ENCODE measurements at places on chromosomes 4 and X.

DNA sequence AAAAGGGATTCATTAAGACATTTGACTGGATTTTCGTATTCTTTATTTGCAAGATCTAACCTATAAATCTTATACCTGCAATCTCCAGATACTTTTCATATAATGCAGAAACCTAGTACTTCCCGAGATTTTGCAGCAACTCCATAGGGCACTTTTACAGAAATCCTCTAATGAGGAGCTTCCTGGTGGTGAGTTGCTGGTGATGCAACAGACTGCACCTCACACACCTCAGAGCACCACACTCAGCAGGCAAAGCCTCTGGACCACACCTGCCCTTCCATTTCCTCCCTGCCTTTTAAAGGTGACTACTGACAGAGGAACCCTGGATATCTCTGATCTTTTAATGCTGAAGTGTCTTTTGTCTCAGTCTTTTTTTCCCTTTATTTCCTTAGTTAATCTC is 289.4 kb downstream of the TRAM1L1 start:
- DNase-seq: no peak

DNA sequence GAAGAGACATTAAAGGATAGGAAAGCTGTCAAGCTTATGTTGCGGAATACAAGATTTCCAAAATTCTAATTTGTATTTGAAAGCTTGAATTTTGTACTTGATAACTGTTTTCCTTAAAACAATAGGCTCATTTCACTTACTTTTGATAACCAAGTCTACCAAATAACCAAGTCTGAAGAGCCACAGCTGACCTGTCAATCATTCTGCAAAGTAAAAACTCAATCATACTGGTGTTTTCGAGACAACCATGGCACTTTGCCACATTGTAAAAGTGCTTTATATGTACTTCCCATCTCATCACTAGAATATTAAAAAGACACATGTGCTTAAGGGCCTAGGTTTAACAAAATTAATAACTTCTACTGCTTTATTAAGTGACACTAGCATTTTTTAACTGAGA is 47.9 kb downstream of the LEF1 start:
- no peak for DNase-seq

DNA sequence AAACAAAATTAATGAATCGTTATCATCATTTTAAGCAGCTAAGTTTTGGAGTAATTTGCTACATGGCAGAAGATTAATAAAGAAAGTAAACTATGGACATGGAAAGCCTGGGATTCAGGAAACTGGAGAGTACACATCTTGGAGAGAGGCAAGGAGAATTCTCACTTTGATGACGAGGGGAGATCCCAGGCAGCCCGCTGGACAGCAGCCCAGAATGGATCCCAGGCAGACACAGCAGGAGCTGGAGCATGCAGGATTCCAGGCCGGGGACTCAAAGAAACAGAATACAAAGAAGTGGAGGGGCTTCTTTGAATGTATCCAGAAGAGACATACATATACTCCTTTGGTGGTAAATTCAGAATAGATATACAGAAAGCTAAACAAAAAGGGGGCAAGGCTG is 118.0 kb upstream of the ATP6AP2 start:
- DNase-seq: no peak

GRCh38 chr4:185513489-185514181 is 21.7 kb downstream of the PDLIM3 start:
- peak; percentile 25 for DNase-seq

DNA sequence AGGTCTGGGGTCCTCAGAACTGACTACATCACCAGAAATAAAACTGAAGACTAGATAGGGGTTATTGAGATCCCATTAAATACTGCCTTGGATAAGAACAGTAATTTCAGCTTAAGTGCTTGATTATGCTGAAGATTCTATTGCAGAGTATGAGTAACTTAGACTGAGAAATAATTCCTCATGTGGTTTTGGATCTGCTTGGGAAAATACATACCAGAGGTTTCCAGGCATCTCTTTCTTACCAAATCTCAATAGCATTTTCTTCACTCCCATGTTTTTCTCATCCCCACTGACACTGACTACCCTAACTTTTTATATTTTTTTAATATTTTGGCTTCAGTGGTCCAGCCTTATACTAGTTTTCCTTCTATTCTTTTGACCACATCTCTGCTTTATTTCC is 92.0 kb upstream of the TEX13D start:
- DNase-seq: no peak

Measured in CD4-positive, alpha-beta memory T cell (primary cell).